Testis (tissue), 5 donors: ENCODE measurements at places on chromosomes 6 and 20. TPM values are rescaled to one million over a fixed set of nuclear protein-coding genes. Genes with fewer than 3 reads are reported as not detected.

DNA sequence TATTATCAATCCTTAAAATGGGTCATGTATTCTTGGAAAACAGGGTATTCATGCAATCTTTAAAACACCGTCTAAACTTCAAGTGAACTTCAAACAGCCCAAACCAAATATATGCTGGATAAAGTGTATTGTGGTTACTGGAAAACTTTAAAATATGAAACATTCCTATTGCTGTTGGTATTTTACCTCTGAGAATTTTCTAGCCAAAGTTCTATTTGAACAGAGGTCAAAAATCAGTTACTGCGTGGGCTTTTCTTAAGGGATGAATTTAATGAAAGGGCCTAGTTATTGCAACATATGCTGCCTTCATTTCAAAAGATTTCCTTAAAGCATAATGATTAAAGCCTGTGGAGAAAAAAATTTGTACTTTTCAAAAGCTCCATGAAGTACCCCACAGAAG, 436.0 kb downstream of the PLCB1 start:
- no peak overlapping the region for H3K4me3 ChIP-seq
- H3K4me1 ChIP-seq = no peaks in the 10 kb centered on the region
- H3K27ac ChIP-seq = no peak overlapping the region
- H3K27me3 ChIP-seq = no peaks in the 10 kb centered on the region
- H3K36me3 ChIP-seq = no peaks in the 10 kb centered on the region

- DNase-seq = no peak
- H3K4me3 ChIP-seq = peak overlapping the region; percentile 92
- H3K27me3 ChIP-seq = no peaks in the 10 kb centered on the region
- no peak overlapping the region for H3K27ac ChIP-seq
- peaks cover 5% of the 10 kb centered on the region for H3K4me1 ChIP-seq
These were observed 1.3 kb downstream of the KPNA5 start for GRCh38 chr6:116682334-116682712.

DNA sequence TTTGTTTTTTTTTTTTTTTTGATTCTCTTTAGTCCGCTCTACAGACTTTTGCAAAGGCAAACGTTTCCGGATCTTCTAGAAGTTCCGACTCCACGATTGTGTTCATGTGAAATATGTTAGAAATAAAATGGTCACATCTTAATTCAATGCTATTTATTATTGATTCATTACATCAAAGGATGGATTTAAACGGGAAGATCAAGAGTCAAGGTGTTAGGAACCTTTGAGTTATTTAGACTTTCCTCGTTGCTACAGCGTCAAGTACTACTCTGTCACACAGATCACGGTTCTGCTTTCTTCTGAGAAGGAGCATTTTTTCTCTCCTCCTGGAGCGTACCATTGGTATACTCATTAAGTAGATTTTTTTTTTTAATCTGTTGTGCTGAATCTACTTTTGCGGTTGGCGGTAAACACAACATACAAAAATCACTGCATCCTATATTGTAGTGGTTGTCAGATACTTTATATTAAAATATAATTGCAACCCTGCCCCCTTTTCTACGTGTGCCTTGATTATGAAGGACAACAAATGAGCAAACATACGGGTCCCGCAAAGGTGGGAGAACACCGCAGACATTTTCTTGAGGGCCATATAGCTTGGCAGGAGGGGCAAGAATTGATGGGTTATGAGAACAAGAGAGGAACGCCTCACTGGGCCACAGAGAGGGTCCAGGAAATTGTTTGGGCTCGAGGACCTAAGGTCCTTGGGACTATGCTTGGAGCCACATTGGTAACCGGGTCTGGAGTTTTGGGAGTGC, 17.5 kb downstream of the HMGN4 start:
- H3K4me3 ChIP-seq = peak overlapping the region; percentile 75
- no peak for DNase-seq
- no peaks in the 10 kb centered on the region for H3K27me3 ChIP-seq
- no peaks in the 10 kb centered on the region for H3K36me3 ChIP-seq
- H3K4me1 ChIP-seq = peaks cover 9% of the 10 kb centered on the region

DNA sequence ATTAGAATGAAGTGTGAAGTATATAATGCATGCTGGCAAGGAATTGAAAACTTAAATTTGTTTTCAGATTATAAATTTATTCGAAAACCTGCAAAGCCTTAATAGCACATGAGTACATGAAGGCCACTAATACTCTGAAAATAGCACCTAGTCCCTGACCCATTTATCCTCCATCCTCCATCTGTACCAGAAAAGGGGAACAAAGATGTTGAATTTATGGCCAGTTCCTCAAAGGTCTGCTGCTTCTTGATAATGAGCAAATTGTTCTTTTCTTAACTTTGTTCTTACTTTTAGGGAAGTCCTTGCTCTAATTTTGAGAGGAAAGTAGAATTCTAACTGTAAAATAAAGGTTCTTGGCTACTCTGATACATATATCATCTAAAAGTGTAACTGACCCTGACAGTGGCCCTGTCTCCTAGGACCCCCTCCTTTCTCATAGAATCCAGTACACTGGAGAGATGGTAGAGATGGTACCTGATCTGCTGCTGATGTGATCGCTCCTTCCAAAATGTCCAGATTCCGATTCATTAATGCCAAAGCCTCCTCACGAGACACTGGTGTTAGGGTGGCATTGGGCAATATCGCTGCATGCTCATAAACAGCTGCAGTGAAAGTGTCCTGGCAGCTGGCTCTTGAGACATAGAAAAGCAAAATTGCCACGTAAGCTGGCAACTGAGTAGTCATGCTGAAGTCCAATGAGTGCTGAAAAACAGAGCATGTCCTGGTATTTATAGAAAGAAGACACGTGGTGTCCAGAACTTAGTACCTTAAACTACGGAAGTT, at the start of gene VNN1:
VNN1 (minus strand) TSS at position 704 of the 783 bp plus-strand sequence; CDS start at position 684, 20 bp downstream.
- no peaks in the 10 kb centered on the region for H3K36me3 ChIP-seq
- no peak within 1 kb of the TSS for H3K4me3 ChIP-seq
- no peaks in the 10 kb centered on the region for H3K4me1 ChIP-seq
- peak; percentile 38 for DNase-seq

DNA sequence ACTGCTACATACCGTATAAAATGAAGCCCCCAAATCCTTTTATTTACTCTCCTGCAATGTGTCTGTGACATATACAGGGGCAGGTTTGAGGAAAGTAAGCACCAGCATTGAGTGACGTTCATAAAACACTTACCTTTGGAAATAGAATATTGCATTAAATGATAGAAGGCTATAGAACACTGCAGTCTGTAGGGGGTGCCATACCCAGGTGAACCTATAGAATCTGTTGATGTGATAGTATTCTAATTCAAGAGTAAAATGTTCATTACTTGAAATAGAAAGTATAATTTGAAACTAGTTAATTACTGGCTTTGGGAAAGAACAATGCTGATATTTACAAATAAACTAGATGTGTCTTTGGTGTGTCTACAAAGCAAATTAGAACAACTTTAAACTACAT, 47.0 kb upstream of the PRL start:
- H3K36me3 ChIP-seq = no peaks in the 10 kb centered on the region
- no peaks in the 10 kb centered on the region for H3K4me1 ChIP-seq
- no peaks in the 10 kb centered on the region for H3K27me3 ChIP-seq
- H3K27ac ChIP-seq = no peak overlapping the region
- no peak overlapping the region for H3K4me3 ChIP-seq
- DNase-seq = no peak

The PGC gene
- total RNA-seq = 1.3 TPM

The ARFGEF3 gene
- 2.8 TPM for total RNA-seq

The FNDC11 gene
- 85.4 TPM for total RNA-seq

The BPIFB1 gene
- total RNA-seq = 1.6 TPM

The ANKRD66 gene
- not detected for total RNA-seq

The VGLL2 gene
- total RNA-seq = 1.7 TPM

The THEMIS gene
- total RNA-seq = 0.62 TPM

The BHLHE23 gene
- 5.3 TPM for total RNA-seq
